CD8-positive, alpha-beta memory T cell (primary cell): ENCODE measurements at places on chromosomes 7 and 10. TPM values are rescaled to one million over a fixed set of nuclear protein-coding genes. Genes with fewer than 3 reads are reported as not detected.

GRCh38 chr7:82859106-82859850, 303.4 kb downstream of the PCLO start:
- no peak for DNase-seq
- no peak overlapping the region for H3K27ac ChIP-seq
- H3K4me1 ChIP-seq: no peaks in the 10 kb centered on the region
- H3K27me3 ChIP-seq: no peaks in the 10 kb centered on the region
- H3K4me3 ChIP-seq: no peak overlapping the region
- no peaks in the 10 kb centered on the region for H3K36me3 ChIP-seq

The ACSL5 gene
- 53.3 TPM for total RNA-seq

The HOXA3 gene
- total RNA-seq: not detected

The OR2A5 gene
- total RNA-seq: not detected

The UCN3 gene
- total RNA-seq: not detected

The WASL gene
- total RNA-seq: 7.3 TPM
